ENCODE measurements at places on chromosomes 4 and X. TPM values are rescaled to one million over a fixed set of nuclear protein-coding genes. Genes with fewer than 3 reads are reported as not detected.

SLC9B2 gene
- 6.8 TPM for total RNA-seq

ABLIM2 gene
- total RNA-seq: 0.90 TPM

NEXMIF gene
- total RNA-seq: 0.29 TPM

SLC2A9 gene
- total RNA-seq: 0.79 TPM

MAOB gene
- 1.4 TPM for total RNA-seq

ZNF630 gene
- 1.5 TPM for total RNA-seq

PRDM8 gene
- total RNA-seq: not detected

EPHA5 gene
- not detected for total RNA-seq

DNA sequence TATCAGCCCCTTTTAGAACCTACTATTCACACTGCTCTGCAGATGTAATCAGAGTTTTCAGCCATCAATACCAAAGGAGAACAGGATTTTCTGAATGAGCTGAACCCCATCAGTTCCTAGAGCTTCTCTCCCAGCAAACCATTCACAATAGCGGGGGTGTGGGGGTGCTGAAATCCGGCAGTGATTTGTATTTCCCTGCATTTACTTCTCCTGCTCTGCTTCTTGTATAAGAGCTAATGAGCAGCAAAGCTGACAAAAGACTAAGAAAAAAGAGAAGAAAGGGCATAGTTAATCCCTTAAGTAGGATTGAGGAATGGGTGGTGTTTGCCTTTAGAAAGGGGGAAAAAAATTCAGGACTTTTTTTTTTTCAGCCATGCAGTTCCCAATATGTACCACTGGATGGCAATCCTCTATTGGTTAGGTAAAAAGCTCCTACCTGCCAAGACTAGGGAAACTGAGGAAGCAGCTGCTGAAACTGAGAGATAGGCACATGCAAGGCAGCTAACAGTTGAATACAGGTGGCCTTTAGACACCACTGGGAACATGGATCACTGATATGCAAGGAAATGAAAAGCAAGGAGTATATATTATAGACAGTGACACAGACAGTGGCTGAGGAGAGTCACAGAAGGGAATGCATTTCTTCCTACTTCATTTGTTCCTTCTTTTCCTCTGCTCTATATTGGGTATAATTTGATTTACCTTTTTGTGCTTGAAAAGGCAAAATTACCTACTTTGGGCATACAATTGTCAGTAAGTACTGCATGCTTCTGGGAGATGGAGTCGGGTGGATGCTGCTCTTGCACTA is 217.9 kb downstream of the HS6ST2 start:
- H3K27ac ChIP-seq: no peak overlapping the region
- no peak overlapping the region for H3K4me3 ChIP-seq
- H3K4me1 ChIP-seq: peaks cover 14% of the 10 kb centered on the region
- no peak for DNase-seq

DNA sequence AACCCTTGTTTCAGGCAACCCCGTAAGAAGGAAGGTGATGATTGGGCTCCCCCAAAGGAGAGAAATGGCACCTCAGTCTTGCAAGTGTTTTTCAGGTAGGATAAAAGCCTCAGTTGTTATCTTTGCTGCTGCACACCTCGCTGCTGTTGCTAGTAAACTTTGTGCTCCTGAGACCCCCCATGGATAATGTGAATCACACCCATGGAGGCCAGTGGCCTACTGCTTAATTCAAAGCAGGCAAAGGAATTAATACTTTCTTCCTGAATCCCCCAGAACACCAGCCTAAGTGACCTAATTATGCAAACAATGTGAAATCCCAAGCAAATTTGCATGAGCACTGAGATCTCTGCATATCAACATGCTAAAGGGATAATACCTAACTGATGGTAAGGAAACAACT is 337.5 kb downstream of the GRIA2 start:
- no peaks in the 10 kb centered on the region for H3K27me3 ChIP-seq
- no peak for DNase-seq
- no peaks in the 10 kb centered on the region for H3K36me3 ChIP-seq
- H3K27ac ChIP-seq: no peak overlapping the region
- peaks cover 4% of the 10 kb centered on the region for H3K4me1 ChIP-seq

- H3K4me1 ChIP-seq: no peaks in the 10 kb centered on the region
- no peaks in the 10 kb centered on the region for H3K27me3 ChIP-seq
- H3K27ac ChIP-seq: no peak overlapping the region
- no peak for DNase-seq
- H3K36me3 ChIP-seq: no peaks in the 10 kb centered on the region
Measured at GRCh38 chr4:61531188-61531587, 331.1 kb downstream of the ADGRL3 start.

GRCh38 chrX:100864657-100865391 is 9.3 kb downstream of the NOX1 start:
- H3K27ac ChIP-seq: no peak overlapping the region
- no peak overlapping the region for H3K4me3 ChIP-seq
- DNase-seq: no peak
- no peaks in the 10 kb centered on the region for H3K36me3 ChIP-seq
- H3K27me3 ChIP-seq: no peaks in the 10 kb centered on the region
- H3K4me1 ChIP-seq: no peaks in the 10 kb centered on the region

DNA sequence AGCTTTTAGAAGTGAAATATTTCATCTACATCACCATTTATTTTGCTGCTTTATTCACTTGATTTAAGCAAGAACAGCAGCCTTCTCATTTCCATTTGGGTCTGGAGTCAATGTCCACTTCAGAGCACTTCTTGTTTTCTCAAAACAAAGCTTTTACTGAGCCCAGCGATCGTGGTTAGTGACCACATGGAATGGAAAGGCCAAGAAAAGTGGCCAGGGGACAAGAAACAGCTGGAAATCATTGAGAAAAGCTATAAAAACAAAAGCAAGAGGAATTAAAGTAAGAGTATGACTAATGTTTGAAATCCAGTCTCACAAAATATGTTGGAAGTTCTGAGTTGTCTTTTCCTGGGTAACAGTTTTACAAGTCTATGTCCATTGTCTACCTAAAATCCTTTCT is 328.4 kb upstream of the INTU start:
- H3K27ac ChIP-seq: no peak overlapping the region
- no peaks in the 10 kb centered on the region for H3K4me1 ChIP-seq
- no peaks in the 10 kb centered on the region for H3K27me3 ChIP-seq
- H3K4me3 ChIP-seq: no peak overlapping the region

DNA sequence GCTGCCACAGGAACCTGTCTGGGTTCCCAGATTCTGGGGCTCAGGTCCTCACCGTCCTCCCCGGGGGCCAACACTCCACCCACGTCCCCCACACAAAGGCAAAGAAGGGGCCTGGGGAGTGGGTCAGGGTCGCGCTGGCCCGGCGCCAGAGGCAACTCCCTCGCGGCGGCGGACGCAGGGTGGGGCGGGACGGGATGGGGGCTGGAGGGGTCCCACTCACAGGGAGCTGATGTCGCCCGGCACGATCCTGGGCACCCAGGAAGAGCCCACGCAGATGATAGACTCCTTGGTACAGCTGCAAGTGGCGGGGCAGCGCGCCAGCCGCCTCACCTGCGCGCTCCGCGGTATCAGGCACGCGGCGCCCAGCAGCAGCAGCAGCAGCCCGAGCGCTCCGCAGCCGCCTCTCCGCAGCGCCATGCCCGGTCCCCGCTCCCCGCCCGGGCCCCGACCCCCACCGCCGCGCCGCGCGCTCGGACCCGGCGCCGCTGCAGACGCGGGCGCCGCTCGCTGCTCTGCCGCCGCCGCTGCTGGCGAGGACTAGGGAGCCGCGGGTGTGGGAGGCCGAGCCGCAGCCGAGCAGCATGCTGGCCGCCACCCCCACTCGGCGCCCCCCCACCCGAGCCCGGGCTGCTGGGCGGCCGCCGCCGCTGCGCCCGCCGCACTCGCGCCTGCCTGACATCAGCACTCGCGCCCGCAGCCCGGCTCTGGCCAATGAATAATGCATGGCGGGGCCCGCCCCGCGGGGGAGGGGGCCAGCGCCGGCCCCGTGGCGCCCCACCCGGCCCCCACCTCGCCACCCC is at the start of gene LGI2:
TSS of gene LGI2 (minus strand) at position 670 of the 800 bp plus-strand sequence. CDS start at position 417, 253 bp downstream.
- H3K4me3 ChIP-seq: peak within 1 kb of the TSS; percentile 68
- peaks cover 7% of the 10 kb centered on the region for H3K4me1 ChIP-seq
- DNase-seq: peak; percentile 38
- peaks cover 13% of the 10 kb centered on the region for H3K27me3 ChIP-seq

GRCh38 chr4:6472008-6472386 is 417 bp downstream of the PPP2R2C start:
- H3K27me3 ChIP-seq: peaks cover 15% of the 10 kb centered on the region
- H3K4me1 ChIP-seq: no peaks in the 10 kb centered on the region
- H3K36me3 ChIP-seq: no peaks in the 10 kb centered on the region
- H3K4me3 ChIP-seq: peak overlapping the region; percentile 47
- no peak overlapping the region for H3K27ac ChIP-seq
- peak; percentile 28 for DNase-seq

GRCh38 chr4:40621592-40622512 is 7.8 kb downstream of the RBM47 start:
- peaks cover 26% of the 10 kb centered on the region for H3K4me1 ChIP-seq
- peaks cover 32% of the 10 kb centered on the region for H3K36me3 ChIP-seq
- no peaks in the 10 kb centered on the region for H3K27me3 ChIP-seq
- no peak overlapping the region for H3K4me3 ChIP-seq
- H3K27ac ChIP-seq: peak overlapping the region; percentile 2
- DNase-seq: peak; percentile 52

- no peak overlapping the region for H3K27ac ChIP-seq
- H3K4me1 ChIP-seq: no peaks in the 10 kb centered on the region
- no peaks in the 10 kb centered on the region for H3K36me3 ChIP-seq
Measured at GRCh38 chr4:1091561-1091995, 21.8 kb downstream of the RNF212 start.

- no peaks in the 10 kb centered on the region for H3K4me1 ChIP-seq
- H3K36me3 ChIP-seq: peaks cover 14% of the 10 kb centered on the region
- DNase-seq: no peak
- peak overlapping the region; percentile 26 for H3K27ac ChIP-seq
Measured at GRCh38 chrX:101931136-101931487, 715 bp downstream of the ZMAT1 start.

GRCh38 chrX:14064626-14065432 is 35.1 kb upstream of the GEMIN8 start:
- DNase-seq: no peak
- H3K4me1 ChIP-seq: no peaks in the 10 kb centered on the region
- no peak overlapping the region for H3K4me3 ChIP-seq
- no peaks in the 10 kb centered on the region for H3K27me3 ChIP-seq

DNA sequence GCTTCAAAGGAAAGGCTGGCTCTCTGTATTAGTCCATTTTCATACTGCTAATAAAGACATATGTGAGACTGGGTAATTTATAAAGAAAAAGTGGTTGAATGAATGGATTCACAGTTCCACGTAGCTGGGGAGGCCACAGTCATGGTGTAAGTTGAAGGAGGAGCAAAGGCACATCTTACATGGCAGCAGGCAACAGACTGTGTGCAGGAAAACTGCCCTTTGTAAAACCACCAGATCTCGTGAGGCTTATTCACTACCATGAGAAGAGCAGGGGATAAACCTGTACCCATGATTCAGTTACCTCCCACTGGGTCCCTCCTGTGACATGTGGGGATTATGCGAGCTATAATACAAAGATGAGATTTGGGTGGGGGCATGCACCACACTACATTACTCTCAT is 1486.6 kb downstream of the PCDH7 start:
- no peak overlapping the region for H3K27ac ChIP-seq
- DNase-seq: no peak
- no peak overlapping the region for H3K4me3 ChIP-seq
- H3K36me3 ChIP-seq: peaks cover 35% of the 10 kb centered on the region
- H3K4me1 ChIP-seq: no peaks in the 10 kb centered on the region
- H3K27me3 ChIP-seq: no peaks in the 10 kb centered on the region

DNA sequence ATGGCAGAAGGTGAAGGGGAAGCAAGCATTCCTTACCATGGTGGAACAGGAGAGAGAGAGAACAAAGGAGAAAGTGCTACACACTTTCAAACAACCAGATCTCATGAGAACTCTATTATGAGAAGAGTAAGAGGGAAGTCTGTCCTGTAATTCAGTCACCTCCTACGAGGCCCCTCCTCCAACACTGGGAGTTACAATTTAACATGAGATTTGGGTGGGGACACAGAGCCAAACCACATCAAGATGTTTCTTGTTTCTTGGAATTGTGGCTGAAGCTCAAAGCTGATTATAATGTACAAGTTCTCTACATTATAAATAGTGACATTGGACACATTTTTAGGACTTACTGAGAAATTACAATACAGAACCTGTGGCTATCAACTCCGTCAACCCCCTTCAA is 29.5 kb upstream of the TAPT1 start:
- H3K36me3 ChIP-seq: peaks cover 8% of the 10 kb centered on the region
- no peaks in the 10 kb centered on the region for H3K4me1 ChIP-seq
- no peaks in the 10 kb centered on the region for H3K27me3 ChIP-seq

GRCh38 chrX:35890699-35891098 is 28.8 kb upstream of the CFAP47 start:
- H3K4me3 ChIP-seq: no peak overlapping the region
- peak; percentile 59 for DNase-seq
- H3K27me3 ChIP-seq: no peaks in the 10 kb centered on the region
- no peaks in the 10 kb centered on the region for H3K36me3 ChIP-seq

- H3K27ac ChIP-seq: no peak overlapping the region
- no peaks in the 10 kb centered on the region for H3K27me3 ChIP-seq
- no peaks in the 10 kb centered on the region for H3K4me1 ChIP-seq
Measured at GRCh38 chrX:123504630-123505270, 228.1 kb downstream of the THOC2 start.

GRCh38 chrX:124208660-124209059 is 123.8 kb upstream of the TEX13D start:
- no peak for DNase-seq
- no peak overlapping the region for H3K27ac ChIP-seq
- H3K4me3 ChIP-seq: 0 out of 3 replicates have a peak overlapping the region, but pooled peaks have one; percentile 22
- no peaks in the 10 kb centered on the region for H3K4me1 ChIP-seq
- no peaks in the 10 kb centered on the region for H3K27me3 ChIP-seq
